ENCODE measurements at places on chromosomes 12 and 14. TPM values are rescaled to one million over a fixed set of nuclear protein-coding genes. Genes with fewer than 3 reads are reported as not detected.

GRCh38 chr14:77086017-77086727 lies 11.9 kb upstream of the CIPC start:
- DNase-seq, result no peak

GRCh38 chr12:128840862-128841468 lies 12.3 kb upstream of the GLT1D1 start:
- DNase-seq, result no peak

The TMEM52B gene
- polyA plus RNA-seq, result 0.14 TPM

DNA sequence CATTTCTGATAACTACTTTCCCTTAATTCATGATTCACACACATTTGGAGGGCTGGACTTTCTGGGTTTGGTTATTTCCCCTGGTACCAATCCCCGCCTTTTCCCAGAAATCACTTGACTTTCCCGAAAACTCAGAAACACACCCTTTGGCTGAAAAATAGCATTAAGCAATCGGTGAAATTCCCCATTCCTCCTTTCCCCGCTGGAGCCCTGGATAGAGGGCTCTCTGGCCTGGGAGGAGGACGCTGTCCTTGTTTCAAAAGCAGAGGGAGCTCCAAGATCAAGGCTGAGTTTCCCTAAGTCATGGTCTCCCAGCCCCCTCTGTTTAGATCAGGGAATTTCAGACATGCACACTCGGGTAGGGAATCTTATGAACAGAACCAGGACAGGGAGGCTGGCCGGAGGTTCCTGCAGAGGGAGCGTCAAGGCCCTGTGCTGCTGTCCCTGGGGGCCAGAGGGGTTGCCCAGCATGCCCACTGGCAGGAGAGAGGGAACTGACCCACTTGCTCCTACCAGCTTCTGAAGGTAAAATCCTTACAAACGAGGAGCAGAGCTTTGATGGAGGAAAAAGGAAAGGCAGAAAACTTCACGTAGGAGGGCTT lies at the start of gene C1S:
Gene C1S, plus strand, starts transcription at position 366 of the 602 bp plus-strand sequence. CDS start 1,195 bp downstream, outside the sequence.
- peak; percentile 12 for DNase-seq

DNA sequence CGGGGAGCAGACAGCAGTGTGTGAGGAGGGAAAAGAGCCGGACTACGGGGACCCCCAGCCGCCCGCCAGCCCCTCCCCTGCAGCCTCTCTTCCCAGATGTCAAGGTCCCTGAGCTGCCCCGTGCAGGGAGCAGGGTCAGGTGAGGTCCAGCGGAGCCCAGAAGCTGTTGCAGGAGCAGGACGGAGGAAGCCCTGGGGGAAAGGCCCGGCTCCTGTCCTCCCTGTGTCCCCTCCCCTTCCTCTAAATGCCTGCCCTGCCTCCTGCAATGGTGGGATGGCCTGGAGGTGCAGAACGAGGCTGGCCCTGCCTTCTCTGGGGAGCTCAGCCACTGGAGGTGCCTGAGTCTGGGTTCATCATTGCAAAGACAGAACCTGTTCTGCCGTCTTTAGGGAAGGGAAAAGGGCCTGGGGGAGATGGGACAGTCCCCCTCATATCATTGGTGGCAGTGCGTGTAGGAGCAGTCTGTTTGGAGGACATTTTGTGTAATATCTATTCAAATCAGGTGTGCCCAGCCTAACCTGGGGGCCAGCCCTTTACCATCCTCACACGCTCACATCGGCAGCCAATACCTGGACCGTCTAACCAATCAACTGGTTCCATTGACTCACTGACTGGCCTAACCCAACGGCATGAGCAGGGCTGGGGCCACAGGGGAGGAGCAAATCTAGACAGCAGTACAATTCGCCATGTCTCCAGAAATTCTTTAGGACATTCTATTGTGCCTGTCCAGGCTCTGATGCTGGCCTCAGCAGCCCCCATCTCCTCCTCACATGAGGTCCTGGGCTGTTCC lies 364.1 kb upstream of the SFSWAP start:
- DNase-seq, result no peak

The SLCO1B1 gene
- polyA plus RNA-seq, result not detected

- DNase-seq, result no peak
Measured at GRCh38 chr14:90551070-90551704, 154.4 kb downstream of the CALM1 start.

The SERPINA12 gene
- polyA plus RNA-seq, result 0.71 TPM

- no peak for DNase-seq
Measured at GRCh38 chr14:60509438-60510253, 700 bp downstream of the SIX6 start.

GRCh38 chr12:69657376-69658137 lies 41.5 kb downstream of the BEST3 start:
- DNase-seq, result no peak

GRCh38 chr14:102074415-102074964 lies 12.4 kb downstream of the HSP90AA1 start:
- no peak for DNase-seq

GRCh38 chr12:66637699-66638301 lies 41.1 kb downstream of the GRIP1 start:
- no peak for DNase-seq

- DNase-seq, result no peak
Measured at GRCh38 chr12:75939016-75939642, 92.4 kb downstream of the PHLDA1 start.

GRCh38 chr12:107402041-107403022 lies 283.3 kb upstream of the PWP1 start:
- peak; percentile 76 for DNase-seq

The KCNK13 gene
- polyA plus RNA-seq, result 1.0 TPM

- no peak for DNase-seq
Measured at GRCh38 chr14:61703342-61704129, 8.2 kb downstream of the HIF1A start.

DNA sequence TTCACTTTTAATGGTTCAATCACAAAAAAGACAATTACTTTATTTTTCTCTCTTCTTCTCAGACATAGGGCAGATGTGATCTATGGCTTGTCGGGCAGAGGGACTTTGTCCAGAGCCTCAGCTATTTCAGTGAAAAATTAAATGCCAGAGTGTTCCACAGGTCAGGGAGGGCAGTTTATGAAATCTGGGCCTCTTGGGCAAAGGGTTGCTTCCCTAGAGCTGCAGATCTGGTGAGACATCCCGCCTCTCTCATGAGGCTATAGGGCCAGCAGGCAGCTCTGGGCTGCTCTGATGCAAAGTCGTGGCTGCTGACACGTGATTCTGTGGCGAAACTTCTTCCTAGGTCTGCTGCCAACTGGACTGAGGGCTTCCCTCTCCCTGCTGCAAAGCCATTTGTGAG lies 6.0 kb downstream of the CLMN start:
- DNase-seq, result no peak

GRCh38 chr14:22980672-22981089 lies 1.7 kb downstream of the AJUBA start:
- DNase-seq, result no peak
